Bronchial epithelial cell (primary cell): ENCODE measurements at places on chromosomes 13 and 19. TPM values are rescaled to one million over a fixed set of nuclear protein-coding genes. Genes with fewer than 3 reads are reported as not detected.

The ZNF816 gene
- 13.3 and 24.0 TPM in 2 replicates for total RNA-seq

DNA sequence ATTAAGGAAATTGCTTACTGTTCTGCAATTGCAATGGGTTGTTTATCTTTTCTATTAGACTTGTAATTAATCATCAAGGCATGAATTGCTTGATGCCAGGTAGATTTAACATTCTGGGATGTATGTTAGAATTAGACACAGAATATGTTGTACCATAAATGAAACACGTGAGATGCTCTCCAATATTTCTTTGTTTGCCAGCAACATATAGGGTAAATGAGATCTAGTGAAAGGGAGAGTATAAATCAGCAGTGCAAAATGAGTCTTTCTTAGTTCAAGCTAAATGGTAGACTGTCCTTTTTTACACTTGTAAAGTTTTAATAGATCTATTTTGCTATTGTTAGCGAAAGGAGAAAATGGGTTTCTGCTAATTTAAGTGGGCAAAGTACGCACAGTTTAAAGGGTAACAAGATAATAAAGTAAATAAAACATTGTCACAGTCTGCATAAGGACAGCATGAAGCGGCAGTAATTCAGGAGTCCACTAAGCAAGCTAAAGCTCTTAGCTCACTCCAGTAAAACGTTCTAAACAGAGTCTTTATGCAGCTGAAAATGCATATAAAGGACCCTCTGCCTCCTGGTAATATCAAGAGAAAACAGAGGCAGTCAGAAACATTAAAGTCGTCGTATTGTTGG is 1137.1 kb downstream of the OLFM4 start:
- no peak for DNase-seq

DNA sequence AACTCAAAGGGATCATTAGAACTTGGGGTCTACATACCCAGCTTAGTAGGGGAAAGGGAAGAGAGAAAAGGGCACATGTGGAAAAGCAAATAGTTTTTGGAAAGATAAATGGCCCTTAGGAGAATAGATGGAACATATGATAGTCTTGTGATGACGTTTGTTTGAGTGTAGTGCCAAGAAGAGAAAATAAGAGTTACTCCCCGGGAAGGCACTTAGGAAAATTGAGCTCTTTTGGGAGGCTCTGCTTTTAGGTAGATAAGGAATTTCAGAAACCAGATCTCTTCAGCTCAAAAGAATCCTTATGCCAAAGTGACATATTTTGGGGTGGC is 44.8 kb upstream of the SERTM1 start:
- no peak for DNase-seq

DNA sequence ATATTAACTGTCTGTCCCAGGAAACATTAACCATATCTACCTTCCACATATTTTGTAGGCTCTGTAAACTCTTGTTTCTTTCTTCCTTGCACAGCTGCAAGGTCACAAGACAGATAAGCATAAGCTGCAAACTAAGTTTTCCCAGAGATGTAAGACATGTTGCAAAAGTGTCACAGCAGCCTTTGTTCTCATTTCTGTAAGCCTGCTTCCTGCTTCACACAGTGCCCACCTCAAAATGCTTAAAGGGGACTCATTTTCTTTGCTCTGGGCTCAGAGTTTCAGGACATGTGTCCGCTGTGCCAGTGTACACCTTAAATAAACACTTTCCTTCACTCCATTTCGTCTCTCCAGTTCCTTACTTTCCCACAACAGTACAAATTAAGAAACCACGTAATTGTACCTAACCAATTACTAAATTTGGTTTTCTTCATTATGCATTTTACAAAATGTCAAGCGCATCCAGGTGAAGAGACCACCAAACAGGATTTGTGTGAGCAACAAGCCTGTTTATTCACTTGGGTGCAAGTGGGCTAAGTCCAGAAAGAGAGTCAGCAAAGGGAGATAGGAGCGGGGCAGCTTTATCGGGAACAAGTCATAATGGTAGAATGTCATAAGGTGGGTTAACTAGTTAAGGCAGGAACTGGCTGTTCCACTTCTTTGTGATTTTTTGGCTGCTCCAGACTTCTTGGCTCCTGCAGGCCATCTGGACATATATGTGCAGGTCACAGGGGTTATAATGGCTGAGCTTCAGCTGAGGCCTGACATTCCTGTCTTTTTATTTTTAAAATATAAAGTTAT is 12.7 kb upstream of the ZNF431 start:
- DNase-seq, result no peak

DNA sequence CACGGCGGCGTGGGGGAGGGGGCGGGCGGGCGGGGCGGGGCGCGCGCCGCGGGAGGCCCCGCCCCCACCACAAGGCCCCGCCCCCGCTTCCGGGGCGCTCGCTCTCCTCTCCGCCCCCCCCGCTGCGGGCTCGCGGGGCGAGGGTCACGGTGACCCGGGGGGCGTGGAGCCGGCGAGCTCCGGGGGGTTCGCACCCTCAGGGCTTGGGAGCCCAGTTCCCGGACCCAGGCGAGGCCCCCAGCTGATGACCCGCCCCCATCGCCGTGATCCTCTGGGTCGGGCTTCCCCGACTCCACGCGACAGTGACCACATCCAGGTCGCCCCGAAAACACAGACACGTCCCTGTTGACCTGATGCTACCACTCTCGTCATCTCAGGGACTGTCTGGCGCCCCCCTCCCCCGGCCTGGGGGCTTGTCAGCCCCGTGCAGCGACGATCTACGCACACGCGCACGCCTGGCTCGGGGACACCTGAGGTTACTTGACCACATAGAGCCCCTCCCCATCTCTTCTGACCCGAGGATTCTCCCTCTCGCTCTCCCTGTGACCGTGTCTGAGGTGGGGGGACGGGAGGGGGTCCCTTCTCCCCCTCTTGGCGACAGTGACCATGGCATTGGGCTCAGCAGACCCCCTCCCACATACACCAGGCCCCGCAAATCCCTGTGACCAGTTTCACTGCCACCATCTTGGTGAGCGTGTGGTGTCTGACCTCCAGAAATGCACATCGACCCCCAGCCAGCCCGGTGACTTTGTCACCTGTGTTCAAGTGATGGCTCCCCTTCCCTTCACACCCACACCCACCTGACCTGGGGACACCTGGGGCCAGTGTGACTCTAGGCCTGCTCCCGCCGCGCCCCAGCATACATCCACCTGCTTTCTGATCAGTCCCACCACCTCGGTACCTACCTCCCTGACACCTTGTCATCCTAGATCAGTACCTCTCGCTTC is 670 bp downstream of the MAP2K7 start:
- no peak for DNase-seq

- DNase-seq, result peak; percentile 31
Observed at GRCh38 chr19:2982983-2983350, 5.6 kb downstream of the TLE6 start.

The DHDH gene
- total RNA-seq, result 9.2 and 10.8 TPM in 2 replicates

- DNase-seq, result no peak
Observed at GRCh38 chr13:20349564-20350381, 117.7 kb upstream of the GJB6 start.

DNA sequence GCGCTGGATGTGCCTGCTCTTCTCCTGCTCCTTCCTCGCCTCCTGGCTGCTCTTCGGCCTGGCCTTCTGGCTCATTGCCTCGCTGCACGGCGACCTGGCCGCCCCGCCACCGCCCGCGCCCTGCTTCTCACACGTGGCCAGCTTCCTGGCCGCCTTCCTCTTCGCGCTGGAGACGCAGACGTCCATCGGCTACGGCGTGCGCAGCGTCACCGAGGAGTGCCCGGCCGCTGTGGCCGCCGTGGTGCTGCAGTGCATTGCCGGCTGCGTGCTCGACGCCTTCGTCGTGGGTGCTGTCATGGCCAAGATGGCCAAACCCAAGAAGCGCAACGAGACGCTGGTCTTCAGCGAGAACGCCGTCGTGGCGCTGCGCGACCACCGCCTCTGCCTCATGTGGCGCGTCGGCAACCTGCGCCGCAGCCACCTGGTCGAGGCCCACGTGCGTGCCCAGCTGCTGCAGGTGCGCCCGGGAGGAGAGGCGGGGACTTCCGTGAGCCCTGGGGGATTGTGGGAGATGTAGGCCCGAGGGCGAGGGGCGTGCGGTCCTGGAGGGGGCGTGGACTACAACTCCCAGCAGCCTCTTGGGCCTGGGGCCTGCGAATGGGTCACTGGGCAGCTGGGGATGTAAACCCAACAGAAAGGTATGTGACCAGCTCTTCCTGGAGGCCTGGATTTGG is 6.7 kb downstream of the KCNJ14 start:
- DNase-seq, result no peak

DNA sequence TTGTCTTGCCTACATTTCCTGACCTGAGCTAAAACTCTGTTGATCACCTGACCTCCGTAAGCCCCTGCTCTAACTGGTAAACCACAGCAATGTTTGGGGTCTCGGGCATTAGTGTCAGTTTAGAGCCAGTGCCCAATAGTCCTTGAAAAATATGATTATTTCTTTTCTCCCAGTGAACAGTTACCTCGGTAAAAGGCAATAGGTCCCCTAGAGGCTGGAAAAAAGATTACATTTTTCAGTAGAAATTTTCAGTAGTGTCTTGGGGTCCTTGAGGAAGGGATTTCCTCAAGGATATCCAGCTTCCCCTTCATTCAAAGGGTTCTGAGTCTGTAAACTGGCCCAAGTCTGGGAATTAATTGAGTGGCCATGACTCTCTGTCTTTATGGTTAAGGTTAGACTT is 177.5 kb downstream of the SLC7A1 start:
- DNase-seq, result no peak

GRCh38 chr19:53594811-53595509 is 36.8 kb upstream of the DPRX start:
- no peak for DNase-seq

The C19orf67 gene
- total RNA-seq, result not detected in 2 replicates

- DNase-seq, result no peak
Observed at GRCh38 chr13:73635166-73635787, 498.9 kb downstream of the KLF12 start.

DNA sequence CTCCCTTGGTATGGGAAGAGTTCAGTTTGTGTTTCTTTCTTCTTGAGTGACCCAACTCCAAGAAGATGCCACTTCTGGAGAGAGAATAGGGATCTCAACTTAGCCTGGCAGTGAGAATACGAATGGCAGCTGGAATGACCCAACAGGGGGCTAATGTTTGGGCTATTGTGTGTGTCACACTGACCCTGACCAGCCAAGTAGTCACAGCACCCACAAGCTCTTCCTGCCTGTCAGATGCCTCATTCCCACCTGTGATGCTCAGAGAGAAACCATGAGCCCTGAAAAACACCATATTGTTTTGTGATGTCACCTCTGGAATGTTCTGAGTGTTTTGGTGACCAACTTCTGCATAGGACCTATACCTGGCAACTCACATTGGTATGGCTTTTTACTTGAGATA is at the start of gene CBY2:
Gene CBY2, plus strand, starts transcription at position 233 of the 400 bp plus-strand sequence. Its CDS starts 71 bp downstream, at position 304.
- no peak for DNase-seq

The BICRA gene
- 2.9 and 4.5 TPM in 2 replicates for total RNA-seq

The TTC9B gene
- total RNA-seq, result not detected in 2 replicates

DNA sequence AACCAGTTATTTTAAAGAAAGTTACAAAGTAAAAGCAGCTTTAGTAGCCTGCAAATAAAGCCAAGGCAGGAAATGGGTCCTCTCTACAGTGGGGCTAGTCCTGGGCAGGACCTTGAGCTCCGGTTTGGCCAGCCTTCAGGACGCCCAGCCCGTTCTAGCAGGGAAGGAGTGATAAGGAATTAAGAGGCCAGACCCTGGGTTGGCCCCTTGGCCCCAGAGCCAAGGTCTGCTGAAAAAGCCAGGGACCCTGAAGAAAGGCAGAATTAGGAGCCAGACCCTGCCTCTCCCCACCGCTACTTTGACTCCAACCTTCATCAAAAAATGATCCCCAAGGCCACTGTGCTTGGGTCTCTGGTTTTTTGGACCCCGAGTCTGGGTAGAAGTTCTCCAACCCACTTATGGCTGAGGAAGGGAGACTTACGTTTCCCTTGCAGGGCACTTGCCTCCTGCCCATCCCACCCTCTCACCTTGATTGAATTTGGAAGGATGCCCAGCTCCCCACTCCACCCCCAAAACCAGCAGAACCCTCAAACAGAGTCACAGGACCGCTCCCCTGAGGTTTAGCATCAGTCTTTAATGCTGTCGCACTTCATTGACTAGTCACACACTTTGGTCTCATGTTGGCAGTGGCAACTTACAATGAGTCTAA is 3.9 kb downstream of the DNAJB1 start:
- DNase-seq, result no peak

The ZNF93 gene
- 2.7 and 3.2 TPM in 2 replicates for total RNA-seq

- no peak for DNase-seq
Observed at GRCh38 chr13:53174545-53174944, 145.9 kb downstream of the OLFM4 start.

The DPF1 gene
- 0.13 TPM in 1 of 2 replicates, not detected in the other for total RNA-seq

DNA sequence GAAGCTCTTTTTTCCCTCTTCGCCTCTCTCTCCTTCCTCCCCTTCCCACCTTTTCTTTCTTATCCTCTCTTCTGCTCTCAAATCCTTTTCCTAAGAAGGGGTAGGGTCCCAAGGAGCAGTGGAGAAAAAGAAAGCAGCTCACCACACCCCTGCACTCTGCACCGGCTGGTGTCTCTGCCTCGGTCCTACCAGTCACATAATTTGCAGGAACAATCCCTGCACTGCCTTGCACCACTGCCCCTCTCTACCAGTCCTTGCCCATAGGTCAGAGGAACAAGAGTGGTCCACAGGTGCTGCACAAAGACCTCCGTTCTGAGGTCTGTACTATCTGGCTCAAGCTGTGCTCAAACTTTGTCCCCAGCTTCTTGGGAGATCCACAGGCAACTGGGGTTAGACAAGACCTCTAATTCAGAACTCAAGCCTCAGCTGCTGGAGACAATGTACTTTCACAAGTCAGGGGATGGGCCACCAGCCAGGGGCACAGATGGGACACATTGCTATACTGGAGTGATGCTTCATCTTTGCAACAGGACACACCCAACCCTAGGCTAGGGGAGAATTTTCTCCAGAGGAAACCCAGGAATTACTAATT is 125.4 kb upstream of the ZNF507 start:
- DNase-seq, result no peak

DNA sequence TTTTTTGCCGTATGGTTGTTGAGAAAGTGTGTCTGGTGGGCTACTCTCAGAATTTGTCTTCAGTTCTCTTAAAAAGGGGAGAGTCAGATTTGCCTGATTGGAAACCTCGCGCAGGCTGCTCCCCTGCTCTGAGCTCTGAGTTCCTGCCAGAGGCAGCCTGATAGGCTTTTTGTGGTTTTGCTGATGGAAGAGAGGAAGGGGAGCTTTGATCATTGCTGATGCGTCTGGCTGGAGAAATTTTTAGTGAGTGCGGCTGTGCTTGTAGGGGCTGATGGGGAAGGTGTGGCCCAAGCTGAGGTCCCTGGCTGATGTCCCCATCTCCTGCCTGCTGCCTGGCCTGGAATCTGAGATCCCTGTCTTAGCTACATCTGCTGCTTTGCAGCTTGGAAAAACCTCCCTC is 2.8 kb downstream of the CHST8 start:
- DNase-seq, result no peak

- no peak for DNase-seq
Observed at GRCh38 chr13:33323801-33324510, 38.4 kb upstream of the STARD13 start.

GRCh38 chr13:49632156-49632555 is 3.8 kb downstream of the ARL11 start:
- no peak for DNase-seq

GRCh38 chr19:18733196-18733647 is 49.7 kb downstream of the CRTC1 start:
- no peak for DNase-seq

The FCER2 gene
- total RNA-seq, result not detected in 2 replicates

- DNase-seq, result no peak
Observed at GRCh38 chr19:29866011-29866410, 54.2 kb downstream of the CCNE1 start.

GRCh38 chr19:28422791-28423650 is 789.9 kb downstream of the UQCRFS1 start:
- no peak for DNase-seq

The PKN1 gene
- 22.1 and 32.9 TPM in 2 replicates for total RNA-seq
